T-cell (primary cell): ENCODE measurements at places on chromosomes 6 and 20. TPM values are rescaled to one million over a fixed set of nuclear protein-coding genes. Genes with fewer than 3 reads are reported as not detected.
A peak's percentile ranks its signal among the peaks of the same experiment; 100 is the strongest.

Gene TMEM170B
- 2.4 TPM for total RNA-seq

Gene PEX7
- total RNA-seq, result 4.3 TPM

Gene HLA-DMB
- 15.7 TPM for total RNA-seq

Gene MEP1A
- not detected for total RNA-seq

Gene KHDC1L
- total RNA-seq, result not detected

Gene OPRM1
- not detected for total RNA-seq

DNA sequence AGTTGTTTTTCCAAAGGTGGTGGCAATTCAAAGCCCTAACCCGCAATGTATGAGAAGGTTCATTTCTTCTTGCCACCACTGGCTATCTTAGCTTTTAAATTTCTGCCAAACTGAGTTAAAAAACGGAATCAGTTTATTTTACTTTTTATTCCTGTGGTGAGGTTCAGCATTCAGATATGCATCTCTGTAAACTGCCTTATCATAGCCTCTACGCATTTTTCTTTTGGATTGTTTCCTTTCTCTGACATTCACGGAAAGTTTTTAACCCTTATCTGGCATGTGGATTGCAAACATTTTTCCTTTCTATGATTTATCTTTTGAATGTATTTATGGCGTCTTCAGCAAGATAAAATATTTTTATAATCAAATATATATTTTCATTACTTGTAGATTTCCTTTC lies 37.7 kb downstream of the AK9 start:
- no peak for DNase-seq

- peak; percentile 84 for DNase-seq
These were observed at the start of gene TRIM38 for GRCh38 chr6:25962149-25963127. Gene TRIM38, plus strand, starts transcription at chr6:25962802. Its CDS starts 3,721 bp downstream, at chr6:25966523.

DNA sequence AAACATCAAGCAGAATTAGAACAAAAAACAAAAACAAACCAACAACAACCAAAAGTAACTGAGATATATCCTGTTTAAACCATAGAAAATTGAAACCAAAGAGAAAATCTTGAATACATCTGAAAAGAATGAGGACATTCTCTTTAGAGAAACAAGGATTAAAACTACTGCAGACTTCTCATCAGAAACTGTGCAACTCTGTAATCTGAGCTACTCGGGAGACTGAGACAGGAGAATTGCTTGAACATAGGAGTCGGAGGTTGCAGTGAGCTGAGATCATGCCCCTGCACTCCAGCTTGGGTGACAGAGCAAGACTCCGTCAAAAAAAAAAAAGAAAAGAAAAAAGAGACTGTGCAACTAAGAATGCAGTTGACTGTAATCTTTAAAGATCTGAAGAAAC lies 153.4 kb downstream of the SYNDIG1 start:
- no peak for DNase-seq

- DNase-seq, result no peak
These were observed 5.2 kb downstream of the DLGAP4 start for GRCh38 chr20:36311141-36311853.

DNA sequence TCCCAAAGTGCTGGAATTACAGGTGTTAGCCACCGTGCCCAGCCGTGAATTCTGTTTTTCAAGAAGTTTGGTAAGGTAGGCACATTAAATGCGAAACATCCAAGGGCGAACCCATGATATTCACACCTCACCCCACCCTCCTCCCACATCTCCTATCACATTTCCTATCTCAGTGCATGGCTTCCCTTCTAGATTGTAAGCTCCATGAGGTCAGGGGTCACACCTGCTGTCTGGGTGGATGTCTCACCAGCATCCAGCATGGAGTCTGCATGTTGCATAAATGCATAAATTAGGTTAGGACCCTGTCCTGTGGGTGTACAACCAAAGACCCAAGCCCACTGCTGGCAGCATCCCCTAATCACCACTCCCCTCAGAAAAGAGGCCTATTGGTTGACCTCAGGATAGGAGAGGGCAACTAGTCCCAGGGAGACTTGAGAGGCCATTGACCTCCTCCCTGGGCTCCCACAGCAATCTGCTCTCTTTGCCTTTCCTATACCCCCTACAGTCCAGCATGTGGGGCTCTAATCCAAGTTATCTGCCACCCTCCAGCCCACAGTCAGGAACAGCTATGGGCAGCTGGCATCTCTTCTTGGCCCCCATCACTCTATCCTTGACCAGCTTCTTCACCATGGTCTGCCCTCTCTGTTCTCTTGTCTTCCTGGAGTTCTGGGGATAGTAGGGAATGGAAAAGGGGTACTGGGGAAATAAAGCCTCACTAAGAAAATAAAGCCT lies 4.2 kb downstream of the PRRT1 start:
- DNase-seq, result no peak

GRCh38 chr20:60212695-60213094 lies 254.5 kb downstream of the CDH26 start:
- DNase-seq, result no peak

GRCh38 chr20:8855315-8855714 lies 213.6 kb upstream of the PLCB4 start:
- DNase-seq, result no peak

- no peak for DNase-seq
These were observed 148.7 kb downstream of the DOK5 start for GRCh38 chr20:54623991-54624569.

- DNase-seq, result peak; percentile 26
These were observed 167.4 kb upstream of the OLIG3 start for GRCh38 chr6:137661601-137662000.

GRCh38 chr6:11364971-11365397 lies 132.5 kb upstream of the NEDD9 start:
- no peak for DNase-seq

GRCh38 chr6:32609731-32610640 lies 20.3 kb upstream of the HLA-DRB1 start:
- DNase-seq, result peak; percentile 53

- no peak for DNase-seq
These were observed 614.9 kb downstream of the CDH26 start for GRCh38 chr20:60573003-60573680.
